Brain microvascular endothelial cell (primary cell): ENCODE measurements at places on chromosomes 3 and 15.

- no peak for DNase-seq
Measured at GRCh38 chr15:79881254-79881653, 15.6 kb downstream of the MTHFS start.

GRCh38 chr15:90610190-90610589 lies 80.5 kb downstream of the CRTC3 start:
- DNase-seq, result peak; percentile 37

- no peak for DNase-seq
Measured at GRCh38 chr3:177193688-177194268, 3.5 kb downstream of the TBL1XR1 start.

DNA sequence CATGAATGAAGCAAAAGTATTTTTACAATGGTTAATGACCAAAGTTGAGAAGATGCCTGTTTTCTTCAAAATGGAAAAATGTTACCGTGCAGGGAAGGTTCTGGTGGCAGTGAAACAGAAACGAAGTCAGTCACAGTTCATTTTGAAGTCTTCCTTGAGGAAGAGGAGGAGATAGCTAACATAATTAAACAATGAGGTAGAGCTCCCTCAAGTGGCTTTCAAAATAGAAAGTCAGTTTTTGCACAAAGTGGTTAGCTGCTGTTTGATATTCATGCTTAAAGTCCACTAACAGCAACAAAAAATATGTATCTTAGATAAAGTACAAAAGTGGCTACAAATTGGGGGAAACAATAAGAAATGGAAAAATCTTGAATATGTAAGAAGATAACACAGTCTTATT lies 87.3 kb downstream of the TFG start:
- no peak for DNase-seq

DNA sequence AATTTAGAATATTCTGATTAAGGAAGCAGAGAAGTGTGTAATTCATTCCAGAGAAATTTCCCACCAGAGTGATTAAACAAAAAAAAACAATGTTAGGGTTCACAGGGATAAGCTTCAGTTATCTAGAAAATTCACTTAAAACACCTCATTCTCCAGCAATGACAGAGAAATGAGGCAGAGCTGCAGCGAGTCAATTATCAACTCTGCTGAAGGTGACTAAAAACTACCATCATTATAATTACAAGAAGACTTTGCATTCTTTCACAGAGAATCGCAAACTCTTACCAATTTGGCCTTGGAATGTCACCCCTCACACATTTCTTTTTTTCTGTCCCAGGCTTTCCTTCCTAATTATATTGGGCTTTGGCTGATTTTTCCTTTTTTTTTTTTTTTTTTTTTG lies 117.1 kb downstream of the RAB11A start:
- no peak for DNase-seq

DNA sequence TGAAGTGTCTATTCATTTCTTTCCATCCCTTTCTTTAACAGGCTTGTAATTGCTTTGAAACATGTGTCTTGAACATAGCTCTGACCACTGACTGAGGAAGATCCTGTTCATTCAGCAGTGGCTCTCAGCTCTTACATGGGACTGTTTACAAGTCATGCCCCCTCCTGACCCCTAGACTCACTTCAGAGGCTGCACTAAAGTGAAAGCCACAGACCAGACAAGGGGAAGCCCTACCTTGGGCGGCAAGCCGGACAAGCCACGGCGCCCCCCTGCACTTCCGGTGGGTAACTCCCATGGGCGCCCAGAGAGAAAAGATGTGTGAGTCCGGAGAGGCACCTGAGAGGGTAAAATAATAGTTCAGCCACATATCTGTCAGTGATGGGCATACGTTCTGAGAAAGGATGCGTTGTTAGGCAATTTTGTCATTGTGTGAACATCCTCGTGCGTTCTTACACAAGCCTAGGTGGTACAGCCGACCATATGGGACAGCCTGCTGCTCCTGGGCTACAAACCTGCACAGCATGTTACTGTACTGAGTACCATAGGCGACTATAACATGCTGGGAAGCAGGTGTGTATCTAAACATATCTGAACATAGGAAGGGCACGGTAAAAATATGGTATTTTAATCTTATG lies 116.2 kb downstream of the CHSY1 start:
- no peak for DNase-seq

DNA sequence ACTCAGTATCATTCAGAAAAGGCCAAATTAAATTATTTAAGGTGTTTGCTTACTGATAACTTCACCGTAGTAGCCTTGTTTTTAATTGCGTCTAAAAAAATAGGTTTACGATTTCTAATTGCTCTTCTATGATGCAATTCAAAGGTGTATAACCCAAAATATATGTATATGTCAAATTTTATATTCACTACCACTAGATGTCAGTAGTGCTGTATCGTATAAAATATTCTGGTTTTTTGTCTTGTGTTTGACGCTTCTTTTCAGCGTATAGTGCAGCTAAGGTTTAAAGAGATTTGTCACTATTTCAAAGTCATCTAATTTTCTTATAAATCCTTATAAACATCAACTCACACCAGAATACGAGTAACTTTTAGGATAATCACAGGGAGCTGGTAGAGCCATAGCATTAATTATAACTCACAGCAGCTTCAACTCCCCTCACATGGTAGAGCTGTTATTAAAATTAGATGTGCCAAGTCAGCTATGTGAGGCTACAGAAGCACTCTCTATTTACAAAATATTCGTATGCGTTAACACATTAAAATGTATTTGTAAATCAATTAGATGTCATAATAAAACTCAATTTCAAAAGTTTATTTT lies 3.5 kb downstream of the PFN2 start:
- DNase-seq, result no peak

GRCh38 chr3:64600246-64600950 lies 87.4 kb downstream of the ADAMTS9 start:
- DNase-seq, result no peak

- no peak for DNase-seq
Measured at GRCh38 chr15:63941698-63942465, 104.4 kb downstream of the DAPK2 start.

GRCh38 chr3:88433568-88433967 lies 283.8 kb downstream of the C3orf38 start:
- DNase-seq, result no peak

GRCh38 chr15:59401824-59402569 lies 29.3 kb upstream of the MYO1E start:
- no peak for DNase-seq

DNA sequence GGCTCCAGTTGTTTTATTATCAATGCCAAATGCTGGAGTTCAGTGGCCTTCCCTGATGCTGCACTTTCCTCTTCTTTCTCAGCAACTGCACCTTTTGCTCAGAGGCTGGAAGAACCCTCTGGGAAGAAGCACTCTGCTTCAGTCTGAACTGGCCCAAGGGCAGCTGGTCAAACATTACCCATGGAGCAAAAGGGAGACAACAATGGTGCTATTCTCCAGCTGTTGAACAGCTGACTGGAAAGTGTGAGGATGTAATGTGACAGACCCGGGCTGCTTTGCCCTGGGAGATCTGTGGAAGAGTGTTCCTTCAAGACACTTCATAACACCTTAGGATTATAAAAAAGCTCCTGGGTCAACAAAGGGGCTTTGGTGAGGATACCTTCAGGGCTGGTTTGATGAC lies 84.9 kb downstream of the EPHB1 start:
- no peak for DNase-seq

DNA sequence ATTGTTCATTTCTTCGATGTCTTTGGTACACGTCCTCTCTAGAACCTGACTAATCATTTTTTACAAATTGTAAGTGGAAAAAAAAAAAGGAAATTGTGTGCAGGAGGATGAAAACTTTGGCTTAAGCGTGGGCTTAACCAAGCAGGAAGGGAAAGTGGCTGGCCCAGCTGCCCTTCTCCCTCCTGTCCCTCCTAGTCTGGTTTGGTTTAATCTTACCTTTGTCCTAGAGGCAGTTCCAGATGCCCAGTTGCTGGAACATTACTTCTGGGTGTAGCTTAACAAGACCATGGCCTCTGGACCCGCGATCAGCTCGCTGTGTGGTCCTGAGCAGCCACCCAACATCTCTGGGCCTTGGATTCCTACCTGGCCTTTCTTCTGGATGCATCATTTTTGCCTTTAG lies 15.4 kb downstream of the PAQR5 start:
- DNase-seq, result no peak

GRCh38 chr3:172082269-172082668 lies 42.9 kb downstream of the FNDC3B start:
- DNase-seq, result peak; percentile 88

DNA sequence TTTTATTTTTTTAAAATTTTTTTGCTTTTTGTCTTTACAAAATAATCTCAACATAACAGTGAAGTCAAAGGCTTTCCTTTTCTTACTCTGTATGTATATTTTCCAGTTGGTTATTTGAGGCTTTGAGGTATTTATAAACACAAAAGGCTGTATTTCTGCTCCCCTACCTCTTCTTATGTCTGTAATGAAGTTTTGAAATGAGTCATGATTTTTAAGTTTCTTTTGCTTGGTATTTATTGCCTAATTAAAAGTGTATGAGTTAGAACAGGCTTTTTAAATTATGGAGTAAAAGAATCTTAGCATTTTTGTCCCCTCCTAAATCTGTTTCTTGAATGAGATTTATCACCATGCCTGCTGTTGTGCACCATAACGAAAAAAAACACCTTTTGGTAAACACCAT lies 66.0 kb downstream of the DCUN1D1 start:
- DNase-seq, result no peak

- no peak for DNase-seq
Measured at GRCh38 chr3:120552184-120553172, 43.7 kb upstream of the NDUFB4 start.

DNA sequence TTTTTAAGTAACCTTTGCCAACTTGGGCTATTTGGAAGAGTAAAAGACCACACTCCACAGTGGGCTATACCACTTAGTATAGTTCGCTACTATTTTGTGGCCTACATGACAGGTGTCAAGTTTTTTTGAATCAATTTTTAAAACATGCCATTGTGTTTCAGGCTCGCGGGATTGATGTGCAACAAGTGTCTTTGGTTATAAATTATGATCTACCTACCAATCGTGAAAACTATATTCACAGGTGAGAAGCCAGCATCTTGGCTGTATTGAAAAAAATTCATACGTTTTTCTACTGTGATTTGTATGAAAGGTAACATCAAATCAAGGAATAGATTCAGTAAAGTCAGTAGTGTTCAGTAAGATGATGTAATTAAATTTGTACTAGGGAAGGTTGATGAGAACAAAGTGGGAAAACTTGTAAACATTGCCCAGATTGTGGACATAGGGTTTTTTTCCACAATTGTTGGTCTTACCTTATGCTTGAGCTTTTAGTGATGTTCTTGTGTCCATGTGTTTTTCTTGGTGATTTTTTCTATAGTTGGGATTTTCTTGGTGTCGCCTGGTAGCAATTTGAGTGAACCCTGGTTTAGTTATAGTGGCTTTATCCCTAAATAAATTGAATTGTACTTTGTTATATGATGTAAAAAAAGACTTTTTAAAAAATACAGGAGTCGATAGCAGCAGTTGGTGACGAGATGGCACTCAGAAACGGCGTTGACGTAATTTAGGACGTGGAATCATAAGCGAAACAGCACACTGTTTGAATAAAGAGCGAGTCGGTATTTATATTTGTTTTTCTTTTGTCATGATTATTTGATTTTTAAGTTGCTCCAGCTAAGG lies 4.5 kb downstream of the EIF4A2 start:
- no peak for DNase-seq

DNA sequence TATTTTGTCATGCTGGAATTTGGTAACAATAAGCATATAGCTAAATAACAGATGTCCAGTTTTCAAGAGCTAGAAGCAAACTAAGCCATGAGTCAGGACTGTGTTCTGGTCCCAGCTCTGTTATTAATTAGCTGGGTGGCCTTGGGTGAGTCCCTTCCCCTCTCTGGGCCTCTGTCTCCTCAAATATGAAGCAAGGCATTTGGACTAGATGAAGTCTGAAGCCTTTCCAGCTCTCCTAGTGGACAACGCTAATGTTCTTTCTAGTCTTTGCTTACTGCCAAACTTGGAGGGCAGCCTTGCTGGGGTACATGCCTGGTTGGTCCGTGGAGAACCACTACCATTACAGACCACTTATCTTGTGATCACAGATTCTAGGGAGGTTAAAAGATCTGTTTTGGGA lies 127.6 kb downstream of the DUT start:
- DNase-seq, result no peak

GRCh38 chr3:24352893-24353553 lies 141.6 kb downstream of the THRB start:
- no peak for DNase-seq

DNA sequence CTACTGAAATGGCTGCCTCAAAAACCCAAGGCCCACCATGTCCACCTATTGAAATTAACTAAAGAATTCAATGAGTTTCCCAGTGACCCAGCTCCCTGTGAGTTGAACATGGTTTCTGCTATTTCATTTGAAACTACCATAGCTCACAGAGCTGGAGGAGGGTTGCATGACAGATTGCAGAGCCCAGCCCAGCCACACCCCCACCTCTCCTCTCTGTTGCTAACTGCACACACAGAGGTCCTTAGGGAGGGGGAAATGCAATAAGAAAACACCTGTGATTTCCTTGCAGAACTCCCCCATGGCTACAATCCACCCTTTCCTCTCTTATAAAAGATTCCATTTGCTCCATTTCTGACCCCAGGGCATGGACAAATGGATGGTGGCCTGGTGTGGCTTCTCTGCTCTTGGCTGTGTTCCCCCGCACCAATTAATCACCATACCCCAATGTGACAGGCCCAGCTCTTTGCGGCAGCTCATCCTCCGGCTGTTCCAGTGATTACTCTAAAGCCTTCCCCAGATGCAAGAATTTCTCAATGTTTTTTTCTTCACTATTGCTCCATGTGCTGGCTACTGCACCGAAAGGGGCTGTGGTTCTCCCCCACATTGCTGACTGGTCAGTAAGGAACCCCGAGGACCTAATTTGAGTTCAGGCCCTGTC lies 208.4 kb upstream of the KBTBD8 start:
- no peak for DNase-seq

GRCh38 chr3:50100956-50101845 lies 12.5 kb downstream of the RBM5 start:
- no peak for DNase-seq

DNA sequence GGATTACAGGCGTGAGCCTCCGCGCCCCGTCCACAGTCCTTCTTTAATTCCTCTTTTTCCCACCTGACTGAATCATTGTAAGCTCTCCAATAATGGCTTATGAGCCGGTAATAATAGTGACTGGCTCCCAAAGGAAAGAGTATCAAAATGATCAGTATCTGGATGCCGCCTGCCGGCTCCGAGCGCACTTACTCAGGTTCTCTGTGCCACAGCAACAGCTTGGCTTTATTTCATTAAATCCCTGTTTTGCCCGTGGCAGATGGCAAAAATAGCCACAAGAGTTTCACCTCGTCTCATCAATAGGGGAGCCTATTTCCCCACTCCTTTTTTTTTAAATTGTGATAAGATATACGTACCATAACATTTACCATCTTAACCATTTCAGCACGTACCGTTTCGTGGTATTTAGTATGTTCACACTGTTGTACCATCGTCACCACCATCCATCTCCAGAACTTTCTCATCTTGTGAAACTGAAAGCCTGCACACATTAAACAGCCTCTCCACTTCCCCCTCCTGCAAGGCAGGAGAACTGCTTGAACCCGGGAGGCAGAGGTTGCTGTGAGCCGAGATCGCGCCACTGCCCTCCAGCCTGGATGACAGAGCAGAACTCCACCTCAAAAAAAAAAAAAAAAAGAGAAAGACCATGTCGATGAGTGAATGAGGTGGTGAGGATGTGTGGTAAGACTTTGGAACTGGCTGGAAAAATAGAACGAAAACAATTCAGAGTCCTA lies 80.7 kb upstream of the DLG1 start:
- no peak for DNase-seq
